T-helper 2 cell (primary cell): ENCODE measurements at places on chromosomes 13 and 19.

- no peak for DNase-seq
Observed at GRCh38 chr13:29733147-29733611, 117.2 kb downstream of the UBL3 start.

- DNase-seq, result no peak
Observed at GRCh38 chr13:109212650-109213049, 573.7 kb downstream of the IRS2 start.

DNA sequence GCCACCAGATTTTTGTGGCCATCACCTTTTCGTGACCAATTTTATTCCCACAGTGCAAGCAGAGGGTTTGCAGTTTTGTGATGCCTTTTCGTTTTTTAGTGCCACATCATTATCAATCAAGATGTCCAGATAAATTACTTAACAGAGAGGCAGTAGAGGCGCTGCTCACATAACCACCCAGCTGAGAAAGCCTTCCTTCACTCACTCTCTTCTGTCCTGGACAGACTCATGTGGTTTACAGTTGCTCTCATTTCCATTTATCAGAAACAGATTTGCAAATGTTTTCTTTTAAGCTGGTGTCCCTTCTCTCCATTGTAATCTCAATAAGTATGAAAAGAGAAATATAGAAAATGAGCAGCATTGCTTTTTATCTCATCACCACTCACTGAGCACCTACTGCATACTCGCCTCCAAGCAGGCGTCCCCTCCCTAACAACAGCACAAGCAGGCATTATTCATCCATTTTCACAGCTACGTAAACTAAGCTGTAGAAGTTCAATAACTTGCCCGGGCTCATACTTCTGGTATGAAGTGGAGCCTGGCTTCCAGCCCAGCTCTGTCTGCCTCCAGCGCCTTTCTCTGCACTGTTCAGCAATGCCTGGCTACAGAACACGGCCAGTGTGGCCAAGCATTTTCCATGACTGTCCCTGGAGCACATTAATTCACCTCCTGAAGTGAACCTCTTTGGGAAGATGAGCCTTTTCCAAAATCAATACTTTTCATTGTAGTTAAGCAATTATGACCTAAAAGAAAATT, 34.6 kb upstream of the KATNAL1 start:
- no peak for DNase-seq

DNA sequence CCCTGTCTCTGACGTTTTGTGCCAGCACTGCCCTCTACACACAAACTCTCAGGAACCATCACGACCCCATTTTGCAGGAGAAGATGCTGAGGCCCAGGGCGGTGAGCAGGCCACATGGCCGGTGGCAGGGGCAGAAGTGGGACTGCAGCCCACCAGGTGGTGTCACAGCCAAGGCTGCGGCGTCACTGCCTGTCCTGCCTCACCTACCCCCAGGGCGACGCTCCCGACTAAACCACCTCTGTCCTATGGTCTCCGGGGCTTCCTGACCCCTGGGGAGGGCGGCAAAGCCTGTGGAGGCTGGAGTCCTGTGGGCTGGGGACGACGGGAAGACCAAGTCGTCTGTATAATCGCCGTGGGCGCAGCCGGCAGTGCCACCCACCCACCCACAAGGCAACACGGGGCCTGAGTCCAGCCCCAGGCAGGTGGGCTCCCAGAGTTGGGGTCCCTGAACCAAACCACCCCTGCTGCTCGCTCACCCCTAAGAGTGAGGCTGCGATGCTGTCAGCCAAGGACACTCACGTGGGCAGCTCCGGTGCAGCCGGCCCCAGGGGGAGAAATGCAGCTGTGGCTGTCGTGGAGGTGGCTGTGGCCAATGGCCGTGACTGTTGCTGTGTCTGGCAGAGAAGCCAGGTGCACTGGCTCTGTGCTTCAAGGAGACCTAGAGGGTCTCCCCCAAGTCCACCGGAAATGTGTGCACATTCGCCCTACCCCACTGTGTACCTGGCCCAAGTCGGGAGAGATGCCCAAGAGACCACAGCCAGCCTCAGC, 29.7 kb downstream of the RASA3 start:
- no peak for DNase-seq

DNA sequence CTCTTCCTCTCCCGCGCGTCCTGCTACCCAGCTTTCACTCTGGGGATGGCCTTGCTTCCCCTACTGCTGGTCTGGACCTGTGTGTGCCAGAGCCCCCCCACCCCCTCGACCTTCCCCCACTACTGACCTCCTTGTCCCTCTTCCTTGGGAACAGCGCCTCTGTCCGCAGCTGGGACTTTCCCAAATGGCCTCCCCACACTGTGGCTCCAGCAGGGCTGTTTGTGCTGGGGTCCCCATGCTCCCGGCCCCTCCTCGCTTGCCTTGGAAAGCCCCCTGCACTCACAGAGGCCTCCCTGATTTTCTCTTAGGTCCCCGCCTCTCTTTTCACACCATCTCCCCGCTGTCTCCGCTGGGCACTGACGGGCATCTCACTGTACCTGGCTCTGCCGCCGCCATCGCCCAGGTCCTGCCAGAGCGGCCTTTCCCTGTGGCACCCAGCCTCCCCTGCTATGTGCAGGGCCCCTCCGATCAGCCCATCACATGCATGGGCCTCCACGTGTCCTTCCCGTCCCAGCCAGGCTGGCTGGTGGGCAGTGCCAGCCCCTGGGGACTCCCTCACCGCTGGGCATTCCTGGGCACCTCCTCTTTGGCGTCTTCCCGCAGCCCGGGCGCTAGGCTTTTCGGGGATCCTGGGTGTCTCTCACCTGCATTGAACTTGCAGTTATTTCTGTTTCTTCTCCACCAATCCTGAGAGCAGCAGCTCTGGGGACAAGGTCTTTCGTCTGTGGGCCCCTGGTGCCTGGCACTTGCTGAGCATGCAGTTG, 118.7 kb downstream of the ATP11A start:
- DNase-seq, result no peak

- DNase-seq, result no peak
Observed at GRCh38 chr13:77031656-77032243, 4.8 kb upstream of the FBXL3 start.
